Cardiac atrium fibroblast (primary cell): ENCODE measurements at places on chromosomes 11 and 22. TPM values are rescaled to one million over a fixed set of nuclear protein-coding genes. Genes with fewer than 3 reads are reported as not detected.

Gene RNH1
- total RNA-seq: 451 and 498 TPM in 2 replicates

Gene MS4A4A
- total RNA-seq: not detected in 2 replicates

Gene C11orf42
- not detected in 2 replicates for total RNA-seq

Gene MRGPRE
- not detected in 2 replicates for total RNA-seq

Gene SCN2B
- 0.16 TPM in 1 of 2 replicates, not detected in the other for total RNA-seq

Gene PGA3
- not detected in 2 replicates for total RNA-seq

Gene POU2AF3
- total RNA-seq: not detected in 2 replicates

Gene ZNHIT2
- 10.1 and 13.8 TPM in 2 replicates for total RNA-seq

Gene VSIG2
- not detected in 2 replicates for total RNA-seq

Gene VWA5A
- 10.2 and 13.9 TPM in 2 replicates for total RNA-seq

Gene ZBTB16
- 33.0 and 55.1 TPM in 2 replicates for total RNA-seq

Gene DEFB131B
- not detected in 2 replicates for total RNA-seq

Gene RAB30
- 9.1 and 16.8 TPM in 2 replicates for total RNA-seq

Gene C11orf87
- not detected in 2 replicates for total RNA-seq

Gene GAB4
- not detected in 2 replicates for total RNA-seq

Gene GUCY1A2
- total RNA-seq: 2.1 and 6.0 TPM in 2 replicates

Gene DNAJB7
- total RNA-seq: not detected in 2 replicates

Gene ACTN3
- under 0.01 TPM in 2 replicates for total RNA-seq

Gene TH
- total RNA-seq: not detected in 2 replicates

Gene OR2AG1
- total RNA-seq: not detected in 2 replicates

Gene KLHL35
- 2.8 and 15.3 TPM in 2 replicates for total RNA-seq

Gene PHLDB1
- total RNA-seq: 99.8 and 122 TPM in 2 replicates

Gene PITPNM1
- 37.5 and 38.1 TPM in 2 replicates for total RNA-seq

Gene ELFN2
- 0.18 and 0.81 TPM in 2 replicates for total RNA-seq

Gene CLNS1A
- 85.9 and 104 TPM in 2 replicates for total RNA-seq

Gene ANO3
- total RNA-seq: 0.32 and 0.36 TPM in 2 replicates

Gene MPPED1
- 0.18 TPM in 1 of 2 replicates, not detected in the other for total RNA-seq

Gene OSBPL5
- 32.9 and 33.5 TPM in 2 replicates for total RNA-seq

Gene COMT
- 349 and 404 TPM in 2 replicates for total RNA-seq

Gene RIMBP3B
- total RNA-seq: 0.16 TPM in 1 of 2 replicates, not detected in the other

Gene MGAT3
- total RNA-seq: 1.8 and 3.2 TPM in 2 replicates

Gene CBLIF
- total RNA-seq: not detected in 2 replicates

Gene ROM1
- 9.2 and 24.7 TPM in 2 replicates for total RNA-seq

Gene IFITM10
- 0.18 and 0.65 TPM in 2 replicates for total RNA-seq

Gene NLRP6
- not detected in 2 replicates for total RNA-seq
